BJ (cell line): ENCODE measurements at places on chromosomes 12 and 14.

GRCh38 chr12:120784804-120785203, 59.2 kb downstream of the ACADS start:
- no peak for DNase-seq

- no peak for DNase-seq
Measured at GRCh38 chr12:112713471-112713870, 78.1 kb upstream of the RPH3A start.

DNA sequence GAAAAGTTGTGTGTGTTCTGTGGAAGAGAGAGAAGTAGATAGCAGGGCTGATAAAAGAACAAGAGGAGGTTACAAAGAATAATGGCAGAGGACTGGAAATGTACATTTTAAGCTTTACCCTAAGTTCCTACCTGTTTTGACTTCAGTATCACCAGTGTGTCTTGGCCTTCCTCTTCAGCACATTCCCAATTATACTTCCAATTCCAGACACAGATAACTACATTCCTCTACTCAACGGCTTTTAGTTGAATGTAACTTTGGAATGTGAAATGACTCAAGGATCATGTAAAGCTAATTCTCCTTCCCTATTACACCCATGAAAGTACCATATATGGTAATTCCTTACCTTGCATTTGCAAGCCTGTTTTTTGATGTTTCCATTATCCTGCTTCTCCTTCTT, 5.0 kb downstream of the MGST1 start:
- no peak for DNase-seq

DNA sequence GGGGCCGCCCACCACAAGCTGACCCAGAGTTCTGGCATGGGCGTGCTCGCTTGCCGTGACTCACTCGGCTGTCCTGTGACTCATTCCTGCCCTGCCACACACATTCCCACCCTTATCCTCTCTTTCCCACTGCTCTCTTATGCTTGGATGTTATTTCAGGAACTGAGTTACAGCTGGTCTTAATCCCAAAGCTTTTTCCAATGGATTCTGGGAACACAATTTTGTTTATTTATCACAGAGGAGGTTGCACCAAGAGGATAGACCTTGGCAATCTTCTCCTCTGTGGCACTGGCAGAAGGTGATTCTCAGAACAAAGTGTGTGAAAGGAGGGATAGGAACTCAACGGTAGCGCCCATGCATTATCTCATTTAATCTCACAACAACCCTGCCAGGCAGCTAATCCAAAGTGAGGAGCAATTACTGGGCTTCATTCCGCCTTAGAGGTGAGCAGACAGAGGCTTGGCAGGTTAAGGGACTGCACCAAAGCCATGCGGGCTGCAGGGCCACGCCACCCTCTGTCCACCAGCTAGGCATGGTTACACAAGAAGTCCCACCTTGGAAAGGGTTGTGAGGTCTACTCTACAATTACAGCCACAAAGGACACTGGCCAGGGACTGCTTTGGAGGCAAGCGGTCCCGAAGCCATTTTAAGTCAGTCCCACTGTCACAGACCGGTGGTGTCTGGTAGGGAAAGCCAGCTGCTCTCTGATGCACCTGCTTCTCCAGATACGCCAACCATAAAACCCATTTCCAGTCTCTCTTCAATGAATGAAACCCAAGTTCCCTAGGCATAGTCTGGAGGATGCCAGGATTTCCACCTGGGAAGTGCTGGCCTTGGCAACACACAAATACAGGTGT, 32.9 kb downstream of the SYNE3 start:
- peak; percentile 94 for DNase-seq

- DNase-seq = no peak
Measured at GRCh38 chr14:68945190-68945584, 33.9 kb downstream of the ACTN1 start.

DNA sequence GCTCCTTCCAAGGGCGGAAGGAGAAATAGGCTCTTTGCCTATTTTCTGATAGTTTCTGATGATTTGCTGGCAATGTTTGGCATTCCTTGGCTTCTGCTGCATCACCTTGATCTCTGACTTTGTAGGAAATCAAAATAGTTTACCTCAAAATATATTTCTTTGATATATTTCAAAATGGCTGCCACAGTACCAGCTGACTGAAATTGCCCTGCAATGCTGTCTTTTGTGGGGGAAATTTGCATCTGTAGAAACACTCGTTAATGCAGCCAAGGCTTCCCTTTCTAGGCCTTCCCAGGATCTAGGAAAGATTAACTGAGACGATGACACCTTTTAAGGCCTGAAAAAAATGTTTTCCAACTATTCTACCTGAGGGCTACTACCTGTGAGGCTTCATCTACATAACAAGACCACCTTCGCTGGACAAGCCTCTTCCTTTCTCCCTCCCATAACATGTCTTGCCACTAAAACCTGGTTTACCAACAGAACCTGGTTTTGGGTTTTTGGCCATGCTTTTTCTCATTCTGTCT, 212.8 kb upstream of the SSTR1 start:
- no peak for DNase-seq

DNA sequence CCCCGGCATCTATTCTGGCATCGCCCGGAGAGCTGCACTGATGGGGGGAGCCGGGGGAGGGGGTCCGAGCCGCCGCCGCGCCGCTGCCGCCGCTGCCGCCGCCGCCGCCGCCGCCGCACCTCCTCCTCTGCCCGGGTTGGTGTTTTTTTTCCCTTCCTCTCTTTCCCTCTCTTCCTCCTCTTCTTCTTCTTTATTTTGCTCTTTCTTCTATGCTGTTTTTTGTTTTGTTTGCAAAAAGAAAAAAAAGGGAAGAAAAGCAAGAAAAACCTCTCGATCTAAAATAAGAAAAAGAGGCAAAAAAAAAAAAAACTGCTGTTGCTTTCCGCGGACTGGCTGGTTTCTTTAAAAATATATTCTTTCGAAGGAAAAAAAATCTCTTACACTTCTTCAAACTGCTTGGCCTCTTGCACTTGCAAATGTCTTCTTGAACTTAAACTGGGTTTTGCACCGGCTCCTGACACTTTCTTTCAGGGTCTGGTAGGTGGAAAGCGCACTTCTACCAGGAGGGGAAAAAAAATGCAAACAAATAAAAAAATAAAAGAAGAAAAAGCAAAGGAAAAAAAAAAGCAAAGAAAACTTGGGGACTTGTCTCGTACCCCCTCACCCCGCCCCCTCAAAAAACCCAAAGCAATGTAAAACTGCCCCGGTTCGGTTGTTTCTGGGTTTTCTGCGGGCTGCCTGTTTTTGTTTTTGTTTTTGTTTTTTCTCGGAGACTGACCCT, 616 bp downstream of the BCL11B start:
- no peak for DNase-seq

DNA sequence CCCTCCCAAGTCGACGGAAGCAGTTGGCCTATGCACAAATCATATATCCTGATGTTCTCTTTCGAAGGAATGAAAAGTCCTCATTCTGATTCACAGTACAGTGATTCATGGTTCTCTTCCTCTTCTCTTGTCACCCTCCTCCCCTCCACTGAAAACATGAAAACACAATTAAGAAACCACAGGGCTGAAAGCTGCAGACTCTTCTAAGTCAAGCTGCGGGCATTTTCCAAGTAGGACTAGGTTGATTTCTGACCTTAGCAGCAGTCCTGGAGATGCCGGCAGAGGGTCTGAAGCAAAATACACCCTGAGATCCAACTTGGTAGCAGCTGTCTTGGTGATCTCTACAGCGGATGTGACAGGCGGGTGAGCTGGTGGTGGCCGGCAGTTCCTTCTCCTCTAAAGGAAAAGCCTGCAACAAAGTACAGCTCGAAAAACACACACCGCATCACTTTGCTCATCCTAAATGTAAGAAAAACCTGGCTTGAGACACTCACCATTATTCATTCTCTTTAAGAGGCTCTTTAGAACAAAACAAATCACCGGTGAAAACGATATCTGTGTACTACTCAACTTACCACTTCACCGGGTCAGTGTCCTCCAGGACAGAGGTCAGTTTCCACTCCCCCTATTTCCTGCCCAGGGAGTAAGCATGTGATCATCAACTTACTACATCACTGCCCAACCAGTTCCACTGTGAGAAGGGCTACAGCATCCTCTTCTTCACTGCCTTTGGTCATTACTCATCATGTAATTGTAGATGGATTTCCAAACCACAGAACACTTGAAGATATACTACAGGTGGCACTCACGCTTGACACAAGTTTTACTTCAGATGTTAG, 6.0 kb downstream of the TMCC3 start:
- DNase-seq = no peak

- DNase-seq = no peak
Measured at GRCh38 chr12:64946132-64946829, 121.8 kb downstream of the TBC1D30 start.

- no peak for DNase-seq
Measured at GRCh38 chr14:35808076-35808637, 938 bp downstream of the RALGAPA1 start.

DNA sequence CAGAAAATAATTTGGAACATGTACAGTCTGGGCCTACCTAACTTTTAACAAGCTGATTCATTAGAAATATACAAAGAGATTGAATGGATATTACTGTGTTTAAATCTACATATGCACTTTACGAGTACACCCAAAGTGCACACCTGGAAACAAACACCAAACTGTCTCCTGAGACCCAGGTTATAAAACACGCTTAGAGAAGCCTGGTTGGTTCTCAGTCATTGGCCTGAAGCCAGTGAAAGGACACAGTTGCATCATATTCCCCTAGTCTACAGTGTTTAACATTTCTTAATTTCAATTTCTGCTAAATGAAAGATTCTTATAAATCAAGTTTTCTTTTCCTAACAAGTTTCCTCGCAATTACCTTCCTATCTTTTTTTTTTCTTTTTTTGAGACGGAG, 209.5 kb downstream of the FBXL14 start:
- DNase-seq = no peak

DNA sequence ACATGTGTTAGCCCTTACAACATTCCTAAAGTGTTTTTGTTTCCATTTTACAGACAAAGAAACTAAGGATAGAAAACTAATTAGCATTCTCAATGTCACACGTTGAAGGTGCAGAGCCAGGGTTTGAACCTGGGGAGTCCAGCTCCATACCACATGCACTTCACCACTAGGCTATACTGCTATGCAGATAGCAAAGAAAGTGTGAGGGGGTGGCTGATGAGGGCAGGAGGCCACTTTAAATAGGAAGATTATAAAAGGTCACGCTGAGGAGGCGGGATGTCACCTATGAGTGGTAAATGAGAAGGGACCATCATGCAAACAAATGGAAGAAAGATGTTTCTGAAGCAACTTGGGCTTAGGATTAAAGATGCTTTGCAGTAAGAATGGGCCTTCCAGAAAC, 213.9 kb downstream of the EGLN3 start:
- no peak for DNase-seq

- no peak for DNase-seq
Measured at GRCh38 chr14:34623506-34623905, 6.4 kb downstream of the SNX6 start.

- DNase-seq = peak; percentile 8
Measured at GRCh38 chr14:80164991-80165721, 46.1 kb downstream of the DIO2 start.

DNA sequence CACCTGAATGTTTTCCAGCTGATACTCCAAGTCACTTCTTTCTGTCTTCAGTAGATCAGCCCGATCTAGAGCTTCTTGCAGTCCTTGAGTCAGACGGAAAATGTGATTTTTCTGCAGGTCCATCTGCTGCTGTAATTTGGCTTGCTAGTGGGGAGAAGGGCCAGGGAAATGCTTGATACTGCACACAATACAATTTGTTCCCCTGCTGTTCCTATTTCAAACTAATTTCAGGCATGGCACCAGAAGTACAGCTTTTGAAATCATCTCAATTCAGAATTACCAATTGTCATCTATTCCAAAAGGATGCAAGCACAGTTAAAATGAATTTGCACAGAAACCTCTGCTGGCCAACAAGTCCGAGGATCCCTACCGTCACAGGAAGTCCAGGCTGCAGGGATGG, 53.4 kb downstream of the PRKAB1 start:
- DNase-seq = no peak

GRCh38 chr12:70403826-70404225, 37.7 kb downstream of the KCNMB4 start:
- no peak for DNase-seq

DNA sequence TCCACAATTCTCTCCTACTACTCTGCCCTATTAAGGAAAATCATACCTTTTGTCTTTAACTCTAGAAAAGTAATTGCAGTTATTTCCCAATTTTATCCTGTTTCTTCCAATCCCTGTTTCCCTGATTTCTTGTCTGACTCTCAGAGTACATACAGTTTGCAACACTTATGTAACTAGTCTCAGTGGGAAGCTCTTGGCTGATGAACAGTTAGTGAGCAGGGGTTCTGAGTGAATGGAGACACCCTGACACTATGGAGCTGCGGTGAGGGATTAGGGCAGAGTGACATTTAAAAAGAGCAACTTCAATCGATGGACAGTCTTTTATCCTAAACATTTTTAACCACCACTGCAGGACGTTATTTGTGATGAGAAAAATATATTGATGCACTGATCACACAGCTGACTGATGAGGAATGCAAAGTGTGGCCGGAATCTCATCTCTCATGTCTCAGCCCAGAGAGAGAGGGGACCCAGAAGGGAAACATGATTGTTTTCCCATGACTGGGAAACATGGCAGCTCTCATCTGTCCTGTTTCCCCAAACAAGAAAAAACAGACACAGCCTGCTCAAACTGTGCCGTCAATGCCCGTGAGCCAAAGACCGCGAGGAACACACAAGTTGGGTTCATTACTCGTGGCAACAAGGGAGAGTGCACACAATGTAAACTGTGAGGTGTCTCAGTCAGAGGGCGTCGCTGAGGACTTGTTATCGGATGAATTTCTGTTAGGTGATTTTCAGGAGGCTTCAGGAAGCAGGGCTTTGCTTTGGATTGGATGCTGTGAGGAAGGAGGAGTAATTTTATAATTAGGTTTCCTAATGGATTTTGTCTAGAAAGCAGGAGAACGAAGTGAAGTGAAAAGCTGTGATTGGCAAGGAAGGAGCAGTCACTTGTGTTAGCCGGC, 5.2 kb upstream of the SLC6A13 start:
- no peak for DNase-seq

GRCh38 chr12:46409342-46409741, 36.8 kb upstream of the SLC38A2 start:
- no peak for DNase-seq

GRCh38 chr14:94394581-94395207, 6.3 kb upstream of the SERPINA1 start:
- DNase-seq = no peak

DNA sequence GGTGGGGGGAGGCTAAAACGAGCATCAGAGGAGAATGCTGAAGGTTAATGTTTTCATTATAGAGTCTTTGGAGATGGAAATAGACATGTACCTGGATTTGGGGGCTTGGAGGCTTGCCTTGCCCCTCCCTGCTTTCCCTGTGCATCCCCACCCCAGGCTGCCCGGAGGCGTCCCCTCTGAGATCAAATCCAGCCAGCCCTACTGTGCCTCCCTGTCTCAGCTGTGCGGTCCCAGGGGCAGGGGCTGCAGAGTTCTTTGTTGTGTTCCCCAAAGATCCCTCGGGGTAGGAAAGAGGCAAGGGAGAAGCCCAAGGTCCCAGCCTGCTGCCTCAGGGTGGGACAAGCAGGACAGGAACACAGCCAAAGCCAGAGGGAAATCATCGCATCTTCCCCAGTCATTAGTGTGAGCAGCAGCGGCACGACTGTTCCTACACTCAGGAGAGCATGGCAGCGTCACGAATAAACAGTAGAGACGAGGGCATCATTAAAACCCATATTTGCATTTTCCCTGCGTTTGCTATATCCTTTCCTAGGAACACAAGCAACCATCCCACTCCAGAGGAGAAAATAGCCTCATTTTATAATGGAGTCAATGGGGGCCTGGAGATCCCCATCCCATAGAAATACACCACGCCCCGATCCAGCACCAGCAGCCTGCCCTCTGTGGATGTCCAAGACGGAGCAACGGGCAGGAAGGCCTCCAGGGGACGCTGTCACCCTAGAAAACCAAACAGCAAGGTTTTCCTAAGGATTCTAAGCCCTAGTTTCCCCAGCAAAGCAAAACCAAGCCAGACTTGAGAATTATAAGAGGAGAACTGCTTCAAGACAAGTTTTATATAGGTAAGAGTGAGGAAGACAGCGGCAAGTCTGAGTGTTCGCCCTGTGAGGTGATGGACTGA, 32.4 kb downstream of the ANO2 start:
- DNase-seq = no peak
